Right kidney (tissue), 9 donors: ENCODE measurements at places on chromosomes 5 and 9.

- no peak for DNase-seq
Observed at GRCh38 chr5:90484540-90484939, 9.9 kb downstream of the POLR3G start.

- DNase-seq: no peak
Observed at GRCh38 chr9:114754581-114754980, 51.3 kb downstream of the TNFSF15 start.

GRCh38 chr5:133933670-133934295 lies 34.6 kb downstream of the C5orf15 start:
- DNase-seq: no peak

GRCh38 chr9:2083479-2083878 lies 68.3 kb downstream of the SMARCA2 start:
- no peak for DNase-seq

GRCh38 chr5:127351418-127351817 lies 60.8 kb downstream of the MEGF10 start:
- DNase-seq: no peak

- DNase-seq: no peak
Observed at GRCh38 chr9:35158501-35159280, 3.1 kb upstream of the UNC13B start.

GRCh38 chr5:32095261-32095671 lies 78.9 kb downstream of the GOLPH3 start:
- DNase-seq: no peak

GRCh38 chr9:126915846-126916543 lies 1.4 kb downstream of the RALGPS1 start:
- peak; percentile 25 for DNase-seq

GRCh38 chr5:120457839-120458507 lies 6.1 kb upstream of the PRR16 start:
- DNase-seq: peak; percentile 36

- DNase-seq: no peak
Observed at GRCh38 chr9:132366481-132366880, 11.7 kb upstream of the SETX start.

GRCh38 chr5:173633304-173633703 lies 16.9 kb upstream of the BOD1 start:
- no peak for DNase-seq

DNA sequence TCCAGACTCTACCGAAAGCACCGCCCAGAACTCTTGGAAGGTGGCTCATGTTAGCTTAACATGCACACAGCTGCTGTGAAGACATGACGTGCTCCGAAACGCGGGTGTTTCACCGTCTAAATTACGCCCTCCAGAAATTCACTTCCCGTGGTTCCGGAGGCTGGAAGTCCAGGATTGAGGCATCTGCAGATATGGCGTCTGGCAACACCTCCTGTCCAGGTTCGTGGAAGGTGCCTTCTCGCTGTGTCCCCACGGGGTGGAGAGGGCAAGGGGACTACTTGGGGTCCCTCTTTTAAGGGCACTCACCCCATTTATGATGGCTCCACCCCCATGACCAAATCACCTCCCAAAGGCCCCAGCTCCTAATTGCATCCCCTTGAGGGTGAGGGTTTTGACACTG lies 348.0 kb upstream of the IRX2 start:
- DNase-seq: no peak

DNA sequence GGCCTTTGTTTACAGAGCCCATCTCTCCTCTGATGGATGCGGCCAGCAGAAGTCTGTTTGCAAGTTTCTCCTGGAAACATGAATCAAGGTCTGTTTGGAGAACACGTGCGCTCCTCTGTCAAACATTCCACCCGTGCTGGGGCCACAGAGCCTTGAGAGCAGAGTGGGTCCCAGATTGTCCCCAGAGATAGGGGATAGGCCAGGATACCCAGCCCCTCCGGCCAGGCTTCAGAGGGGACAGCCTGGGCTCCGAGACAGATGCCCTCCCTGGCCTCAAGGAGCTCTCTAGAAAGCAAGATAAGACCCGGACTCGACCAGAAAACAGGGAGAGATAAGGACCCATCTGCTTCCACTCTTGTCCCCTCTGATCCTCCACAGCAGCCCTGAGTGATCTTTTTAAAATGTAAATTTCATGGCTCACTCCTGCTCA lies 40.4 kb upstream of the HAND1 start:
- no peak for DNase-seq
